Right kidney (tissue), 9 donors: ENCODE measurements at places on chromosomes 5 and 9.

DNA sequence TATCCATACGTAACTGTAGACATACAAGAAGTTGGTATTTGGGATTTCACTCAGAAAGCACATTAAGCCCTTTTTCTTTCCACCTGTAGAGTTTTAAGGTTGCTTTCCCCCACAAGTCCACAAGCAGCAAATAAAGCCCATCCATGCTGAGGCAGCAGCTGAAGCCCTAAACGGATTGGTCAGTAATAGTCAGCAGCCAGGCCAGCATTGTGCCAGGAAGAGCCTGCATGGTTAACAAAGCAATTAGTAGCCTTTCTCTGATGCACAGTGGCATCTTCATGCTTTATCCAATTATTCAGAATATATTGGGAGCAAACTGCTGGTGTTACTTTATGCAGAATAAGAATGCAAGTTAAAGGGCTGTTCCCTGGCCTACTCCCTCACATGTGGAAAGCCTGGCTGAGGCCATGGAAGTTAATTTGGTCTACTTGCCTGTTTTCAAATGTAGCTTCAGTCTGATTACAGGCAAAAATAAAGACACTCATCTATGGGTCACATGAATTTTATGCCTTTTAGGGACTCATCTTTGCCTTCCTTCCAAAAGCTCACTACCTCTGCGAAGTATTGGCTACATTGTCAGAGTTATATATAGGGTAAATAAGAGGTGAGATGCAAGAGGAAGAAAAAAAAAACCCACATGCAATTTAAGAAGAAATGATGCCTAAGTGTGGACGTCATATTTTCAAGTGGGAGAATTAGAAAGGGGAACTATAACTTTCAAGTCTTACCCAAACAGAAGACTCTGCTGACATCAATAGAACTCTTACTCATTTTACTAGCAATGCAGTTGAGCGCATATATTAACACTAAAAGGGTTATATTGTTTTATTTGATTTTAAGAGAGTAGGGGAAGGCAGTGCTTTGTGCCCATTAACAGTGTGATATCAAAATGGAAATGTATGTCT lies 15.9 kb downstream of the EBF1 start:
- no peak for DNase-seq

- DNase-seq = no peak
These were observed 101.3 kb downstream of the NUDT12 start for GRCh38 chr5:103461243-103461642.

DNA sequence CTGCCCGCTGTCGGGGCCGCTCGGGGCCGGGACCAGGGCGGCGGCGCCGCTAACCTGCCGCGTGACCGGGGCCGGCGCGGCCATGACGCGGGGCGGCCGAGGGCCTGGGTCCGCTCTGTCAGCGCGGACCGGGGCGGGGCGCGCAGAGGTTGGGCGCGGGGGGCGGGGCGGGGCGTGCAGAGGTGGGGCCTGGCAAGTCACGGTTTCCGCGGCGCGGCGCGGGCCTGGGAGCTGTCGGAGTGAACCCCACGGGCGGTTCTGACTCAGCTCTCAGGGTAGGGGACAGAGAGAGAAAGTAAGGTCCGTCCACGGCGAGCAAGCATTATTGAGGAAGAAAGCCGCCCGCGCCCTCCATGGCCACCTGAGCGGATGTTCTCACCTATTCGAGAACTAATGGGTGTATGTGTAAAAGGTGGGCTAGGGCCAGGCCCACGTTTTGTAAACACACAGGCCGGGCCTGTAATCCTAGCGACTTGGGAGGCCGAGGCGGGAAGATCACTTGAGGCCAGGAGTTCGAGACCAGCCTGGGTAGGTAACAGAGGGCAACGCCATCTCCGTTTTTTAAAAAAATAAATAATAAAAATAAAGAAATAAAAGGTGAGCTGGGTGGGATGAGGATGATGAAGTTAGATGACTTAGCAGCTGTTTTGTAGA lies at the start of gene PRXL2C:
TSS of gene PRXL2C (minus strand) at position 120 of the 654 bp plus-strand sequence. CDS start at position 84, 36 bp downstream.
- peak; percentile 61 for DNase-seq

GRCh38 chr9:121198512-121199042 lies 3.1 kb downstream of the RAB14 start:
- no peak for DNase-seq

GRCh38 chr9:105539452-105539851 lies 18.5 kb upstream of the FKTN start:
- DNase-seq = no peak

GRCh38 chr5:125655156-125655555 lies 768.1 kb upstream of the GRAMD2B start:
- no peak for DNase-seq

- no peak for DNase-seq
These were observed 170.4 kb downstream of the FOCAD start for GRCh38 chr9:20854444-20854843.

DNA sequence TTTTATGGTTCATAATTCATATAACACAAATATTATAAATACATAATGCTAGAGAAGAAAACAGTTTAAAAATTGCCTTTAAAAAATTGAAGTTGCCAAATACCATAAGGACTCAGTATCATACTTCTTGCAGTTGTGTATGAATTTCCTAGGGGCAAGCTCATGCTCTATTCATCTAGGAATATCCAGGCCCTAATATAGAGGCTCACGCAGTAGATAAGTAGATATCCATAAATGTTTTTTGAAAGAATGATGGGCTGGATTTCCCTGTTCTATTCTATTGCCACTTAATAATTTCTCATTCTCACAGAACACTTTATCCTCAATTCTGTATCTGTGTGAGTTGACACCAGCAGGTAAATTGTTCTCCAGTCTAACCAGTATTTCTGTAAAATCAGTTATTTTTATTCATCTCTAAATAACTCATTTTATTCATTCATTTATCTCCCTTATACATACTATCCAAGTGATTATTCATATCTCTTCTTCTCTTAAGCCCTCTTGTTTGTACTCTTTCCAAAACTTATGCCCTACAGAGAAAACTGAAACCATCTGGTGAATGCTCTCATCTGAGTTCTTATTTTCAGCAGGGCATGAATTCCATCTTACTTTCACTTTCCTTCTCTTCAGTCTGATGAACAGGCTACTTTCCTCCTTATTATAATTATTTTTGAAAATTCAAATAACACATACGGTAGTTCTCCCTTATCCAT lies 97.1 kb downstream of the SLC44A1 start:
- no peak for DNase-seq

GRCh38 chr5:173851595-173852243 lies 36.4 kb upstream of the CPEB4 start:
- no peak for DNase-seq

DNA sequence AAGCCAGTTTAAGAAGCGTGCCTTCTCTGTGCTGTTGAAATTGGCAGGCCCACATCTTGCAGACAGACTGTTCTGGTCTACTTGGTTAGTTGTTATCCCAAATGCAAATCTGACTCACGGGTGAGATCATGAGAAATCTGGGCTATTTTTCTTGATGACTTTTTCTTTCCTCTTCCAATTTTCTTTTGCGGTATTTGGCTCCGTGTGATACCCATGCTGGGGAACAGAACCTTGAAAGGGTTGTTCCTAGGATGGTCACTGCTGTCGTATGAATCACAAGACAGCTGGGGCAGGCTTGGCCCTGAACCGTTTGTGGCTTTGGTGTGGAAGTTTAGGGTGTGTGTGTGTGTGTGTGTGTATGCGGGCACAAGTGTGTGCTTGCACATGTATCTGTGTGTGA lies 24.6 kb downstream of the PDZD2 start:
- no peak for DNase-seq

GRCh38 chr9:98709968-98710965 lies 1.5 kb upstream of the GABBR2 start:
- peak; percentile 38 for DNase-seq

- no peak for DNase-seq
These were observed 15.7 kb upstream of the AGXT2 start for GRCh38 chr5:35063414-35063813.

DNA sequence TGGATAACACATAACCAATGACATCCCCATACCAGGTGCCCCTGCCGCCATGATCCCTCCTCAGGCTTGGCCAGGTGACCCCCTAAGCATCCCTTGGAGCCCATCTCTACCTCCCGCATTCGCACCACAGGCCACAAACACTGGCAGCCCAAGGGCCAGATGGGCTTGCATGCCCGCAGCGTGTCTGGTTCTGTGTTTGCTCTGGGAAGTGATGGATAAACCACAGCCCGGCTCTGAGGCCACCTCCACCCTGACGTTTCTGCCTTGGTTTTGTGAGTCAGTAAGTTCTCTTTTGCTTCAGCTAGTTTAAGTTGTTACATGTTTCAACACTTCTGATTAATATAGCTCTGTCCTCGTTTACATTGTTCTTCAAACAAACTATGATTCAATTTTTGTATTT lies 172.4 kb upstream of the PHYKPL start:
- DNase-seq = no peak
